Left colon (tissue), 2 donors: ENCODE measurements at places on chromosomes 12 and 14.

GRCh38 chr12:44816446-44817017, 59.6 kb downstream of the NELL2 start:
- DNase-seq: no peak

DNA sequence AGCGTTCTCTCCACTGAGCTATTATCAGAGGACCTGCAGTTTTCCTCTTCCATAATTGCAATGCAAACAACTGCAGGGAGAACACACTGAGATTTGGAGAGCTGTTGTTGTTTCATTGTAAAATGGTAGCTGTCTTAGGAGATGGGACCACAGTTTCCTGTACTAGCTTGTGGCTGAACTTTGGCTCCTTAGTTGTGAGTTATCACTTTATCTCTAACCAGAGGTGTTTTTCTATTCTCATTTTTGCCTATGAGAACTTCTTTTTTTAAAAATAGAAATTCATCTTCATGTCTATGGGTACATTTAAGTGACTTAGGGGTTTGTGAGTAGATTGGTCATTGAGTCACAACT, 216.5 kb downstream of the SLC38A4 start:
- no peak for DNase-seq

- DNase-seq: no peak
These were observed 27.0 kb downstream of the SLC25A21 start for GRCh38 chr14:37145395-37145794.

DNA sequence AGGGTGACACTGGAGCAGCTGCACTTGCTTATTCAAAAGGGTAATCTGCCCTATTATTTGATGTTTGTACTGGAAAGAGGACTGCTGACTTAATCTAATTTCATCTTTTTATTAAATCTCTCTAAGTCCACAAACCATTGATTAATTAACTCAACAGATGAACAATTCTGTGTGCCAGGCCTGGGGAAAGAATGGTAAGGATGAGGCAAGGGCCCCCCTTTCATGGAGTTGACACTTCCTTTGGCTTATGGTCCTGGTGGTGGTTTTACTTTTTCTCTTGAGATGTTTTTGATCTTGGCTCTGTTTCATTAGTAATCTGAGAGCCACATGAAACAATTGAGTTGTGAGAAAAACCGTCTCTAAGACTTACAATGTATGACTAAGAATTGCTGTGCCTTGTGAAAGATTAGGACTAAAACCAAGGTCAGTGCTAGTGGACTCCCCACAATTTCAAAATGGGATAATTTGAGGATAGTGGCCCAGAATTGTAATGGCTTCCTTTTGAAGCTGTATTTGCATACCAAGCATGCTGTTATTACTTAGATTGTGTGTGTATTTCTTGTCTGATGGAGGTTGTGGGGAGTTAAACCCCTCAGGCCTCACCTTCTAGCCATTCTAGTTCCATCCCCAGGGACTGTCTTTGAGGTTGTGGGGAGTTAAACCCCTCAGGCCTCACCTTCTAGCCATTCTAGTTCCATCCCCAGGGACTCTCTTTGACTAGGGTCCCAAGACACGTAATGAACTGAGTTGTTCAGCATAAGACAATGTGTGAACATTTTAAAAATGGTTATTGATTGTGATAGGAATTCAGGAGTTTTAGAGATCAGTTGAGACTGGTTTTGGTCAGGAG, 52.5 kb upstream of the EVL start:
- DNase-seq: no peak

DNA sequence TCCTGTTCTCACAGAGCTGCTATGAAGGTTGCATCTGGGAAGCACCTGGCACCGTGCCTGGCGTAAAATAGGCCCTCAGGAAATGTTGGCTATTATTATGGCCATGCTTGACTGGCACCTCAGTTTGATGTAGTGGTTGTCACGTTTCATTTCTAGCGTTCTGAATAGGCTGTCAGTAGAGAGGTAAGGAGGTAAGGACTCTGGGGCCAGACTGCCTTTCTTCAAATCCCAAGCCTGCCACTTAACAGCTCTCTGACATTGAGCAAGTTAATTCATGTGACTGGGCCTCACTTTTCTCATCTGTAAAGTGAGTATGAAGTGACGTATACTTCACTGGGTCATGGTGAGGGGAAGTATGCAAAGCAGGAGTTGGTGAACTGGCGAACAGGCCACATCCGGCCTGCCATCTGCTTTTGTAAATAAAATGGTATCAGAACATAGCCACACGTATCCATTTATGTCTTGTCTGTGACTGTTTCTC, 196.2 kb downstream of the CACNA1C start:
- no peak for DNase-seq

DNA sequence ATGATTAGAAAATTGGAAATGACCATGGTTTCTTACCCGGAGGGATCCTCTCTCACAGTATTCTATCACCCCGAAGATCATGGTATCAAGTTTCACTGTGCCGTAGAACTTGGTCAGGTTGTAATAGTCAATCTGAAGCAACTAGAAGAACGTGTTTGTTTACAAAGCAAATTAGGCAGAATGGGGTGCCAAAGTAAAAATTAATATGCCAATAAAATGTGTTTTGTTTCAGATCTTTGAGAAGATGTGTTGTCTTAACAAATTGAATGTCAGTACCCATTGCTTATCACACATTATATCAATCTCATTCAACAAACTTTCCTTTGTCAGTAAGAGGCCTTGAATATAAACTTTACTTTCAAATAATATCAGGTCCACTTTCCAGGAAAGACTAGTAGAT, 45.0 kb downstream of the GUCY2C start:
- no peak for DNase-seq

- peak; percentile 99 for DNase-seq
These were observed 2.8 kb upstream of the UBC start for GRCh38 chr12:124917135-124917840.

DNA sequence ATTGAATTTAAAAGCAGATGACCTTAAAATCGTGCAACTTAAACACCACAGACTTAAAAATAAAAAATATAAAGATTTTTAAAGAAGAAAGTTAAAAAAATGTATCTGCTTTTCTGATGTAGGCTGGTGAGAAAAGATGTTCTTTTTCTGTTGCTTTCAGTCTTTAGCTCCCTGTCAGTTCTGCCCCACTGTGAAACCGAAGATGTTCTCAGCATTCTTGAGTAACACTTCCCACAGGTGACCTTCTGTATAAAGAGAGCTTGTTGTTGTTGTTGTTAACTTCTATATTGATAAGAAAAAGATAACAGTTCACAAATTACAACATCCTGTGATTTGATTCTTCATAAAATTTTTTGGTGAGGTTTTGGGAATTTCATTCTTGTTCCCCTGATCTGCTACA, 377.9 kb upstream of the RGS6 start:
- no peak for DNase-seq

GRCh38 chr12:20696181-20696905, 1.2 kb downstream of the SLCO1C1 start:
- no peak for DNase-seq

- DNase-seq: no peak
These were observed 16.4 kb upstream of the KSR2 start for GRCh38 chr12:117985182-117985581.

- no peak for DNase-seq
These were observed 345.8 kb downstream of the RPS29 start for GRCh38 chr14:49240383-49240782.

DNA sequence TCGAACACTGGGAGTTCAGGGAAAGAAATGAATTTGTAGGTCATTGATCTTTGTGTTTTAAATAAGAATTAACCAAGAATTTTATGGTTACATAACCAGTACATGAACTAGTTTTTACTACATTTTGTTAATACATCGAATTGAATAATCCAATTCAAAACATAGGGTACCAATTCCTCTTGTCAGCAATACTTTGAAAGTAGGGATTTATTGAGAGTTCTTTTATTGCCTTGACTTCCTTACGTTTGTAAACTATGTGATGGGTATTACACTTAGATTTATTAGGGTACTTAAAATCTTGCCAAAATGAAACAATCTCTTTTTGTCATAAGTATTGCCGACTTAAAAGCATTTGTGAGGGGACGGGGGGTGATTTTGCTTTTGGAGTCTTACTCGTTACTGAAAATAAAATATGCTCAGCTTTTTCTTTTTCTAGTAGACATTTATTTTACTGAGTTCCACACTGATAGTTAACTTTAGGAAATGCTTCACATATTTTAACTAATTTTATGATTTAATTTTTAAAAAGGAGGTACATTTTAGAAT, 22.4 kb downstream of the SOCS2 start:
- DNase-seq: no peak

DNA sequence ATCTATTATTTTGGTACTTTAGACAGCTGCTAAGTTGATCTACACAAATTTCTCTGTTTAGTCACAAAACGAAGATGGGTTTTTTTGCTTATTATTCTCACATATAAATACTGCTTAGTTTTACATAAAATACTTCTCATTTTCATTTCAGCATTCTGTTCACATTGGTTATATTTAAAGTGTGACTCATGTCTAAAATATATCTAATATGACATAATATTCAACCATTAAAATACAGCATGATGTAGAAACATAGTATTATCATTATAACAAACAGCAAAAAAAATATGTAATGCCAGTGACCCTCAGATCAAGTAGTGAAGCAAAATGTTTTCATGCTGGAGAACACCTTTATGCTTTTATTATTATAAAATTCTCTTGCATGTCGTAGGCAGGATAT, 63.7 kb downstream of the SH2B3 start:
- no peak for DNase-seq

GRCh38 chr12:14422516-14423230, 57.2 kb downstream of the ATF7IP start:
- no peak for DNase-seq

- DNase-seq: no peak
These were observed 161.7 kb upstream of the PARP11 start for GRCh38 chr12:4034921-4035320.

GRCh38 chr12:953776-954175, 4.3 kb upstream of the RAD52 start:
- DNase-seq: no peak

DNA sequence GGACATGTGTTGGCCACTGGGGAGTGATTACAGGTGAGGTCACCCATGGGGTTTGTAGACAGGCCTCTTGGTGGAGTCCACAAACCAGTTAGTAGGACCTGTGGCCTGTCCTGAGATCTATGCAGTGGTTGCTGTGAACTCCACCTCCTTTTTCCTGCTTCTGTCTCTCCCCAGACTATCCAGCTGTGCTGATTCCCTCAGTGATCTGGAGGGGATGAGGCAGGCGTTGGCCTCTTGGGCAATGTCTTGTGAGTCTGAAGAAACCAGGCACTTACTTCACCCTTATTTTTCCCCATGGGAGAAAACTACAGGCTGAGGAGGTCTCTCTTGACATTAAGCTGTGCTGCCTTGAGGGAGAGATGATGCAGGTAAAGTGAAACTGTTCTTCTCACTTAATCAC, 257.2 kb upstream of the PRICKLE1 start:
- DNase-seq: no peak

DNA sequence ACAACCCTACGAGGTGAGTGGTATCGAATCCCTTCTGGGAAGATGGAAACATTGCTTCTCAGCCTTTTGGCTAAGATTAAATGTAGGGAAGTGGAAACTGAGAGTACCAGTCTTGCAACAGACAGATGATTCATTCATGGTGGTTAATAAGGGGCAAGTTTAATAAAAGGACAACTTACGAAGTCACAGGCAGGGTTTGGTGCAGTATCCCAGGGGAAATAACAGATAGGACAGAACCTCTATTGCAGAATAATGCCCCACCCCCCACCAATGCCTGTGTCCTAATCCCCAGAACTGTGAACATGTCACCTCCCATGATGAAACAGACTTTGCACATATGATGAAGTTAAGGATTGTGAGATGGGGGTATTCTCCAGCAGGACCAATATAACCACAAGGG, 212.5 kb downstream of the TBX5 start:
- DNase-seq: no peak

DNA sequence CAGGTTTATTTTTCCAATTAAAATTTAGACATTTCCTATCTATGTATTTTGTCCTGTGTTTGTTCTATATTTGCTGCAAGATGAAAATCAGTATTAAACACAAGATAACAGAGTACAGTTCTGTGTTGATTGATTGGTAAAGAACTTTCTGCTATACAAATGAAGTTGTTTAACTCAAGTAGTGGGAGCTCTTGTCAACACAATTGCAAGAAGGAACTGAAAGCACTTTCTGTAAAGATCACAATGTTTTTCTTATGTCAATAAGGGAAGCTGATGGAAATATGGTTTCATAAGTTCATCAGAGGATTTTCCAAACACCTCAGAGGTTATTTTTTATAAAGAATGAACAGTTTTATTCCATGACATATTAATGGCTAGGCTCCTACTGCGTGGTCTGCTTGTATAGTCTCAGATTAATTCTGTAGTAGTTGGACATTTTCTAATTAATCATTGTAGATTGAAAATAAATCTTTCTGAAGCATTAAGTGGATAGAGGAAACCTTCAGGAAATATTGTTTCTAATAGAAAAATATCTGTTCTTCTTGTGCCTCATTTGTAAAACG, 379.5 kb downstream of the LRFN5 start:
- DNase-seq: no peak

DNA sequence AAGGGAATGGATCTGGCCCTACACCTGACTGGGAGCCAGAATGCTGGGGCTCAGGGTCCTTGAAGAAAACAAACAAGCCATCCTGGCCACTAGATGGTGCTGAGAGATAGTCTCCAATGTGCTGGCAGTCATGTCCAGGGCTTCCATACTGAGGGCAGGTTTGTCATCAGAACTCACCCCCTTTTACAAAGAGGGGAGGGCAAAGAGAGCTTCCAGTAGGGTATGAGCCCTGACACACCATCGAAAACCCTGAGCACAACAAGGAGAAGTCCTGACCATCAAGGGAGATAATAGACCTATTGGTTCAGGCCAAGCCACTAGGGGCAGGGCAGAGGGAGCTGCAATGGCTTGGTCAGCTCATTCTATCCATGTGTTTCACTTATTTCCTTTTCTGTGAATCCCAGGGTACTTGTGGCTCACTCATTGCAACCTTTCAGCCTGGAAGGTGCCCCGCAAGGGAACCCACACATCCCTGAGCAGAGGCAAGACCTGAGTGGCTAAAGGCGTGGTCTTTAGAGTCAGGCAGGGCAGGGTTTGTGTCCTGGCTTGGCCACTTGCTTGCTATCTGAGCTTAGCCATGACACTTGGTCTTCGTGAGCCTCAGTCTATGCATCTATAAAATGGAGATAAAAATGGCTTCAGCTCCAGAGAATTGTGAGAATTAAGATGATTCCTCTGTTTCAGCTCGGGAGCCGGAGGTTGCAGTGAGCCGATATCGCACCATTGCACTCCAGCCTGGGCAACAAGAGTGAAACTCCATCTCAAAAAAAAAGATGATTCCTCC, 6.2 kb upstream of the PLEKHH1 start:
- peak; percentile 42 for DNase-seq

GRCh38 chr12:108989376-108989775, 31.5 kb downstream of the SVOP start:
- DNase-seq: no peak

GRCh38 chr12:2177003-2177402, 124.2 kb downstream of the CACNA1C start:
- no peak for DNase-seq

DNA sequence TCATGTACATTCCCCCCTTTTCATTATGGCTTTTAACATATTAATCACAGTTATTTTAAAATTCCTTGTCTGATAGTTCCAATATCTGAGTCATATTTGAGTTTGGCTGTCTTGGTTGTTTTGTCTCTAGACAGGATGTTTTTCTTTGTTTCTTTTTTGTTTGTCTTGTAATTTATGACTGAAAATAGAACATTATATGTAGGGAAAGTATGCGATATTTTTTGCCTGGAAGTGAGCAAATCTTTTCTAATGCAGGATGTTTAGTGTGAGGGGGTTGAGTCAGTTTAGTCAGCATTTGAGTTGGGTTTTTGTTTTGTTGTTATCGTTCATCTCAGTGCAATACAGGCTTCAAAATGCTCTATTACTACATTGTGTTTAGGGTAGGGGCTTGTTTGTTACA, 239.7 kb downstream of the SNAPC1 start:
- DNase-seq: no peak
